ENCODE measurements at places on chromosomes 5 and 9. TPM values are rescaled to one million over a fixed set of nuclear protein-coding genes. Genes with fewer than 3 reads are reported as not detected.

GRCh38 chr9:14903040-14903439 lies 7.2 kb downstream of the FREM1 start:
- DNase-seq, result no peak

- no peak for DNase-seq
These were observed 578.7 kb upstream of the ZNF462 start for GRCh38 chr9:106284296-106284695.

DNA sequence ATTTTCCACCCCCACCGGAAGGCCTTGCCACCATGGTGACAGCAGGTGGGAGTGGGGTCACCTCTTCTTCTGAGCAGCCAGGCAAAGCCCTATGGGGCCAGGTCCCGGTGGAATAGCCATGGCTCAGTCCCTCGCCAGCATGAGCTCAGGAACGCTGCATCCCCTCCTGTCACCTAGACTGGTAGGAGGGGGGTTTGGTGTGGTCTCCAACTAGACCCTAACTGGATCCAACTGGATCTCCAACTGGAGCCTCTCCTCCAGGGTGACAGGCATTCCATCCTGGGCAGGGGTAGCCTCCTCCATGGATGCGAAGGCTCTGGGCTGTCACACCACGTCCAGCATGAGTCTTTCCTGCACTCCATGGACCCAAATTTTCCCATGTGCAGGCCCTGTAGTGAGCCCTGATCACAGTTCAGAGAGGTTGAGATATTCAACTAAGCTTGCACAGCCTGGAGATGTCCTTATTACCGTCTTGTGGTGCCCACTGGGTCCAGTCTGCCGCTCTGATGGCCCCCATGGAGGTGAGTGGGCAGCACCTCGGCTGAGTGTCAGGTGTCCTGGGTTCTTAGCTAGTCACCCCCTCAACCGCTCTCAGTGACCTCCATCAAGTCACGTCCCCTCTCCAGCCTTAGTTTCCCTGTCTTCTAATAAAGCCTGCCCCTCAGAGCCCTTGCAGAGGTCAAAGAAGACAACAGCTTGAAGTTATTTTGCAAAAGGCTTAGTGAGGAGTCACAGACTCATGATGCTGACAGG lies 18.6 kb upstream of the FIBCD1 start:
- no peak for DNase-seq

DNA sequence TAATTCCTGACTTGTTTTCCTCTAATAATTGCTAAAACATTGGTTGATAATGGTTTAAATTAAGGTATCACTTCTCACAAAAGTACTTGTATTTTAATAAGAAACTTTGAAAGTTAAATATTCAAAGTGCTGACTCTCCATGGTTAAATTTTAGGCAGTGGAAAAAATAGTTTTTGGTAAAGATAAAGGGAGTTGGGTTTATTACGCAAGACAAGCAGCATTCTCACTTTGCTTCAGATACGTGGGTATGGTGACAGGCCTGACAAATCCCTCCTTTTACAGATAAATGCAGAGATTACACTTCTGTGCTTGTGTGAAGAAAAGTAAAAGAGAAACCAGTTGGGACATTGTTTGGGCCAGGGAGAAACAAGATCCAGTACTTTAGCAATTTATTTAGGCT lies 14.5 kb upstream of the FAM170A start:
- DNase-seq, result no peak

FBXO38 gene
- total RNA-seq, result 52.2 TPM

DNA sequence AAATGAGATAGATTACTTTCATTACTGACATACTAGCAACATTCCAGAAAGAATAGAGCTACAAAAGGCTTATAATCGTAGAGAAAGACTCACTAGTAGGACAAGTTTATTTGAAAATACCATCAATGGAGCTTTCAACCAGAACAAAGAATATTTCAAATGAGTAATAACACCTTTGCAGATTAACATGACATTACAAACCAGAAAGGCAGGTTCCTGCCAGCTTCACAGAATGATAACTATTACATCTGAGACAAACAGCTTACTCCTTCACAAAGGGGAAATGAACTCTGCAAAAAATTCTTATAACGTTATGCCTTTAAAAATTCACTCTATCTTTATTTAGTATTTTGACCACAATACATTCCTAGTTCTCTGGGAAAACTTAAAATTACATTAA lies 103.1 kb downstream of the EPB41L4A start:
- no peak for DNase-seq

C7 gene
- not detected for total RNA-seq

PCDHA1 gene
- total RNA-seq, result not detected

DNA sequence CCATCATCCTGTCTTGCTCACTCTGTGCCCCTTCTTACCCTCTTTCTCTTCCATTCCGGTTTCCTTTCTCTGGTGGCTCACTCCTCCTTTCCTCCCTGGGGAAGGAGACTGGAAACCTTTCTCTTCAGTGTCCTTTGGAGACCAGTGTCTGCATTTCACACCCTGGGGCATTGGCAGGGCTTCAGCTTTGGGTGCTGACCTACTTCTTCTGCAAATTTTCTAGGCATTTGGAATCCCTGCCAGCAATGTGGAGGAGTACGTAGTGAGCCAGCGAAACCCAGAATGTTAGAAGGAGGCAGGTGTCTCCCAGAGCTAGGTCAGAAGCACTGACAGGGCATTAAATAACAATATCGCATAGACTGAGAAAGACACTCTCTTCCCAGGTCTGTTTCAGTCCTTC lies 122.2 kb downstream of the SLC28A3 start:
- DNase-seq, result no peak

DNA sequence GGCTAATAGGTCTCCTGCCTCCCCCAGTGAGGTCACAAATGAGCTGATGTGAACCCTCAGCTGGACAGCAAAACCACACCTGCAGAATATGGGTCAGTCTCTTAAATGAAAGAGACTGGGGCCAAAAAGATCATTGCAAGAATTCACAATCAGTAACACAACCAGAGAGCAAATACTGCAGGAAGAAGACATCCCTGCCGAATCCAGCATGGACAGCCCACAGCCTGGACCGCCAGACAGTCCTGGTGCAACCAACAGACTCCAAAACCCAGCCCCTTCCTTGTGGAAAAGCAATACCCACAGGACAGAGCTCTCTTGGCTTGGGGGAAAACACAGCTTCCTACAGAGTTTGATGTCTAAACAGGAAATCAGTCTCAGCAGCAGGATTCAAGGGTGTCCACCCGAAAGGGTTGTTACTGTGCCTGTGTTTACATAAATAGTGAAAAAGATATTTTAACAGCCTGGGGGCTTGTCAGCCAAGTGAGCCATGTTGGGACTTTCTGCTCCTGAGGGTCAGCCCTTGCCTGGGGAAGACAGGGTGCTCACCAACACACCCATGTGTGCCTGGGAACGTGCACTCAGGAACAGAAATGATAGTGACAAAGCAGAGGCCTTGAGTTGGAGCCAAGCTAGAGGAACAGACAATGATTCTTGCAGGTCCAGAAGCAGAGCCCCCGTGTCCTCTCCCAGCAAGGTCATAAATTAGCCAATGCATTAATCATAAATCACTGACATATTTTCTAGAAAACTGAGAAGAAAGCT lies 106.2 kb downstream of the SEMA5A start:
- DNase-seq, result no peak

DNA sequence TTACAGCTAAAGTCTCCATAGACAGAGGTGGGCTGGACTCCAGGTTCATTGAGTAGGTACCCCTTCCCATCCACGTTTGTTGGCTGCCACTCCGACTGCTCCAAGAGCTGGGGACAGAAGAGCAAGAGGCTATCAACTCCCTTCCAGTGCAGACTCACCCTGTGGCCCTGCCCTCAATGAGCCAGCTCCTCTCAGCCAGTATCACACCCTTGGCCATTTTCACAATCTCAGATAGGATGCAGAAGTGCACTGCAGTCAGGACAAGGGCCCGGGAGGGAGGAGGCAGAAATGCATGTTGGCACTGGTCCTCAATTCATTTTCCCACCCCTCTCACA lies 6.2 kb downstream of the IRF1 start:
- DNase-seq, result peak; percentile 39

GRCh38 chr9:123410281-123410910 lies 54.4 kb downstream of the CRB2 start:
- DNase-seq, result no peak

GRCh38 chr5:38846379-38847011 lies 683 bp downstream of the OSMR start:
- DNase-seq, result no peak

DNA sequence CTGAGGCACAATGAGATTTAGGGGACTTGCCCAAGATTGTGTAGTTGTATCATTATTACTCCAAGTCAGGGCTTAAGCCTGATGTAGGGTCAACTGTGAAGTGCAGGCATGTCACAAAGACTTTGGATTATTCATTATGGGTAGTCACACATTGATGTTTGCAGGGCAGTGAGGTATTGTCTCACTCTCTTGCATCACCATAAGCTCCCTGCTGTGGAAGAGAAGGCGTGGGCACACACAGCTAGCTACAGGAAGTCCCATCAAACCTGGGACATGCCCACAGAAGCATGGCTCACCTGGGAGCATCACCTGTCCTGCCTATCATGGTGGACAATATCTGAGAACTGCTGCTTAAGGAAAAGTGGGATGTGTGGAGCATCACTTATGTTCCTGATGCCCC lies 42.1 kb downstream of the TMOD1 start:
- DNase-seq, result no peak

- no peak for DNase-seq
These were observed 60.7 kb downstream of the SLC1A1 start for GRCh38 chr9:4550777-4551484.

POLE3 gene
- total RNA-seq, result 72.7 TPM

DNA sequence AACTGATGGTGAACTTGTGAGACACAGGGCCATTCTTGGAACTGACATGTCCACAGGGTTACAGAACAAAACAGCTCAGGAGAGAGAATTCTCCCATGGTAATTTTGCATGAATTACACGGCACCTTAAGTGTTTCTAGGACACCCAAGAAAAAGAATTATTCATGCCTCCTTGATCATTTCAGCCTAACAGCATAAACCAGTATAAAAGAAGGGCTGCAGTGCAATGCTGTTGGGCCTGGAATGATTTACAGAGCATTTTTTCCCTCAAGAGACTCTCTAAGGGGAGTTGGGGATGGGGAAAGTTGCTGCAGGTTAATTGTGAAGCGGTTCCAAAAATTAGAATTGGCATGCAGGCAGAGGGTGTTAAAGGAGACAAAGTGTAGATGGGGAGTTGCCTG lies 136.4 kb upstream of the FBXL7 start:
- DNase-seq, result no peak

DNA sequence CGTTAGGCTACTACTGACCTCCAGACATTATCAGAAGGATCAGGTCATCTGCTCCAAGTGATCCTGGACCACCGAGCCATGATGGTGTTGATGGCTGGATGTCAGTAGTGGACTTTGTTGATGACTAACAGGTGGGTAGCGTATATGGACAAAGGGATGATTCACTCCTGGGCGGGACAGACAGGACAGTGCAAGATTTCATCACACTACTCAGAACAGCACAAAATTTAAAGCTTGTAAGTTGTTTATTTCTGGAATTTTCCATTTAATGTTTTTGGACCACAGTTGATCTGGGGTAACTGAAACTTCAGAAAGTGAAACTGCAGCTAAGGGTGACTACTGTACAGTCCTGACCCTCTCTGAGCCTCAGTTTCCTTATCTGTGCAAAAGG lies 12.7 kb downstream of the PDGFRB start:
- DNase-seq, result no peak

GRCh38 chr5:128478386-128479368 lies 59.4 kb downstream of the FBN2 start:
- no peak for DNase-seq

DNA sequence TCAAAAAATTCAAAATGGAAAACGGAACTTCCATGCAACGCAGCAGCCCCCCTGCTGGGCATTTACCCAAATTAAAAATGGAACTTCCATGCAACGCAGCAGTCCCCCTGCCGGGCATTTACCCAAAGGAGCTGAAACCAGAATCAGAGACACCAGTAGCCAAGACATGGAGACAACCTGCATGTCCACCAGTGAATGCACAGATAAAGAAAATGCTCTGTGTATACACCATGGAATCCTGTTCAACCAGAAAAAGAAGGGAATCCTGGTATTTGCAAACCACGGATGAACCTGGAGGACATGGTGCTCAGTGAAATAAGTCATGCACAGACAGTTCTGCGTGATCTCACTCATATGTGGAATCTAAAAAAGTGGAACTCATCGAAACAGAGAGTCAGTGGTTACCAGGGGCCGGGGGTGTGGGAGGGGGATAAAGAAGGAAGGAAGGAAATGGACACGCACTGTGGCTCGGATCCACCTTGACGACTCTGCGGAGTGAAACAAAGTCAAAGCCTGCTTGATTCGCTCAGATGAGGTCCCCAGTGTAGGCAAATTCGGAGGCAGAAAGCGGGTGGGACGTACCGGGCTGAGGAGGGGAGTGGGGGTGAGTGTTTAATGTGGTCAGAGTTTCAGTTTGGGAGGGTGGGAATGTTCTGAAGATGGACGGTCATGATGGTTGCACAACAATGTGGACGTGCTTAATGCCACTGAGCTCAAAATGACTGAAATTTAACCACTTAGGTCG lies 40.2 kb upstream of the EXOC3 start:
- DNase-seq, result no peak

GRCh38 chr9:122172131-122172530 lies 12.4 kb downstream of the MORN5 start:
- DNase-seq, result no peak

CDC20B gene
- 0.53 TPM for total RNA-seq

LVRN gene
- total RNA-seq, result 0.09 TPM

DNA sequence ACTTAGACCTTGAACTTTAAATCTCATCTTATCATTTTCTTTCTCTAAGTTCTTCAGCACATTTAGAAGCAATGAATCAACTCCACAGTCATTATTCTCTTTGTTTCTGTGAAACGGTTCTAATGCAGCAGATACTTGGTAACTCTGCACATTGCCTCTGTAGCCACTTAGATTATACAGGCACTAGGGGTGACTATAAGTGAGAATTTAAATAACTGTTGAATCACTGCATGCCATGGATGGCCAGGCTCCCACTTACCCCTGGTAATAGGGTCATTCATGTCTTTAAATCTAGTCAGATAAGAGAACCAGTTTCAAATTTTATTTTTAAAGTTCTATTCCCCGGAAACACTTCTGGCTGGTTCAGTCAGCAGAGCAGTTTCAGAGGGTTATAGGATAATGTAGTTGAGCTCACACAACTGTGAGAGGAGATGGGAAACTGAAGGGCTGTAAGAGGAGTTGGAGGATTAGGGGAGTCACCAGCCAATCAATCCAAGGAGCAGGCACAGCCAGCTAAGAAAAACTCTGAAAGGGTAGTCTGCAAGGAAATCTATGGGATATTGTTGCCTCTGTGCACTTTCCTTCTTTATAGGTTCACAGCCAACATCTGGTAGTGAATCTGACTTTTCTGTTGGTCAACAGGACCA lies 4.2 kb upstream of the MINAR2 start:
- no peak for DNase-seq

GRCh38 chr9:89919171-89919681 lies 314.4 kb downstream of the GADD45G start:
- peak; percentile 68 for DNase-seq
